ENCODE measurements at places on chromosomes 12 and 14. TPM values are rescaled to one million over a fixed set of nuclear protein-coding genes. Genes with fewer than 3 reads are reported as not detected.

- no peak for DNase-seq
Measured at GRCh38 chr12:121796855-121797751, 3.6 kb upstream of the RHOF start.

GRCh38 chr12:93242154-93242972 is 135.4 kb upstream of the NUDT4 start:
- DNase-seq = no peak

- no peak for DNase-seq
Measured at GRCh38 chr14:93075891-93076290, 39.8 kb downstream of the ITPK1 start.

GRCh38 chr12:92539976-92540781 is 162.6 kb upstream of the PLEKHG7 start:
- DNase-seq = no peak

- no peak for DNase-seq
Measured at GRCh38 chr14:100325958-100326357, 2.8 kb downstream of the SLC25A47 start.

- no peak for DNase-seq
Measured at GRCh38 chr14:81062816-81063215, 107.4 kb downstream of the TSHR start.

DNA sequence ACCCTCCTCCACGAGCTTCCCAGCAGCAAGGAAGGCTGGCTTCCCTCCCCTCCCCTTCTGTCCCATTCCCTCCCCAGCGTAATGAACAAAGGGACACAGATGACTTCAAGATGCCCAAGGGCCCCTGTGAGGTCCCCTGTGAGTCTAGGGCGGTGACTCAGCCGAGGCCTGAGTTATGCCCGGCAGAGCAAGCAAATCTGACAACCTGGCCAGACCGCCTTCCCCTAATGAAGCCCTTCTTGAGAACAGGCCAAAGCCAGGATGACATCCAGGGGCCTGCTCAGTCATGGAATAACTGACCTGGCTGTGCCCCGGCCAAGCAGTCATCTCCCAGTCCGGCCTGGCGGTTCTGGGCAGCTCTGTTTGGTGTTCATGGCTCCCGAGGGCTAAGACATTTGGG is 89.2 kb downstream of the DICER1 start:
- no peak for DNase-seq

GRCh38 chr14:24132976-24133375 is 2.5 kb downstream of the FITM1 start:
- no peak for DNase-seq

GRCh38 chr12:26648066-26648465 is 184.9 kb downstream of the ITPR2 start:
- no peak for DNase-seq

DNA sequence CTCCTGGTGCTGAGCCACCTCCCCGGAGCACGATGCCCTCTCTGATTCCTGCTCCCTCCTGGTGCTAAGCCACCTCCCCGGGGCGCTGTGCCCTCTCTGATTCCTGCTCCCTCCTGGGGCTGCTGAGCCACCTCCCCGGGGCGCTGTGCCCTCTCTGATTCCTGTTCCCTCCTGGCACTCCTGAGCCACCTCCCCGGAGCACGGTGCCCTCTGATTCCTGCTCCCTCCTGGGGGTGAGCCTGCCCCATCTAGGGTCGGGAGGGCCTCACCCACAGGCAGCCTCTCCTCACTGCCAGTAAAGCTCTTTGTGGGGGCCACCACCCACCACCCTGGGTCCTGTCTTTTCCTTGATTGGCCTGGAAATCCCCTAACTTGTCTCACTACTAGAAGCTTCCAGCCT is 327.6 kb upstream of the SFSWAP start:
- DNase-seq = no peak

GRCh38 chr12:59675461-59675860 is 79.6 kb downstream of the SLC16A7 start:
- no peak for DNase-seq

DNA sequence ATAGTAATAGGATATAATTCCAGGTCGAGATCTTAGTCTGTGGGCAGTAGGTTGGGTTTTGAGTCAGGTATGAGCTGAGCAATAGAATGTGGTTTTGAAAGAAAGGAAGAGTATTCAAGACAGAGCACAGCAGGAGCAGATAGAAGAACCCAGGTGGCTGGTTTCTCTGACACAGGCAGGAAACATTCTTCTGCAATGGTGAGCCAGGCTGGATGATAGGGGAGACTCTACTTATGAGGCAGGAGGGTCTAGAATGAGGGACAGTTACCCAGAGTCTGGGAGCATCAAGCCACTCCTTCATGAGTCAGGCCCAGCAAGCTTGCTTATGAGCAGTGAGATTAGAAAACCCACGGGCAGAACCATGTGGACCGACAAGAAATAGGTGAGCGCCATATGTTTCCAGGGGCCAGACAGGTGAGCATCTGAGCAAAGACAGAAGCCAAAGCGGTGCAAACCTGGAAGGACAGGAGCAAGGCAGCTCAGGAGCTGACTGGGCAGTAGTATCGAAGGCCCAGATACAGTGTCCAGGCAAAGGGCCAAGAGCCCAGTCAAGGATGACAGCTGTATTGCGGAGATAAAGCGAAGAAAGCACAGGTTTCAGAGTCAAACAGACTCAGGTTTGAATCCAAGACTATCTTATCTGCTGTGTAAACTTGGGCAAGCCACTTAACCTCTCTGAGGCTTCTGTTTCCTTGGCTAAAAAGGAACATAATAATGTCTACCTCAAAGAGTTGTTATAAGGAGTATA is 22.5 kb upstream of the PCNX1 start:
- no peak for DNase-seq

DNA sequence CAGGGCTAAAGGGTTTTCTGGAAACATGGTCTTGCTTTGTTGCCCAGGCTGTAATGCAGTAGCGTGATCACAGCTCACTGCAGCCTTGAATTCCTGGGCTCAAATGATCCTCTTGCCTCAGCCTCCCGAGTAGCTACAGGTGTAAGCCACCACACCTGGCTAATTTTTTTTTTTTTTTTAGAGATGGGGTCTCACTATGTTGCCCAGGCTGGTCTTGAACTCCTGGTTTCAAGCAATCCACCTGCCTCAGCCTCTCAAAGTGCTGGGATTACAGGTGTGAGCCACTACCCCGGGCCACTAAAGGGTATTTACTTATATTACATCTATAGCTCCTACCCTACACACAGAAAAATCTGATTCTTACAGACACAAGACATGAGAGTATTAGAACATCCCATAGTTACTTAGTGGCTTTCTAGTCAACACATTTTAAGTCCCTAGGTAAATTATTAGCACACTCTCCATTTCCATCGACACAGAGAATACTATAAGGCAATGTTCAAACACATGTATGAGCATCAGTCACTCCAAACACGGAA is 6.2 kb upstream of the DCAF11 start:
- DNase-seq = no peak

- no peak for DNase-seq
Measured at GRCh38 chr12:18246066-18246465, 15.3 kb upstream of the PIK3C2G start.

GRCh38 chr12:93743229-93743998 is 66.2 kb downstream of the CRADD start:
- DNase-seq = no peak

The TAS2R30 gene
- 0.74 TPM for total RNA-seq

The SLCO1B1 gene
- not detected for total RNA-seq

The OTX2 gene
- total RNA-seq = not detected

The SLC17A8 gene
- total RNA-seq = not detected

The SPRYD4 gene
- total RNA-seq = 3.7 TPM

The GRIP1 gene
- total RNA-seq = 9.2 TPM

The KRT6C gene
- not detected for total RNA-seq

The KRT1 gene
- total RNA-seq = not detected

The C12orf56 gene
- 2.8 TPM for total RNA-seq

The SYT1 gene
- 3.0 TPM for total RNA-seq

The ZBTB42 gene
- 16.5 TPM for total RNA-seq

The ETV6 gene
- 17.2 TPM for total RNA-seq

The MMP19 gene
- total RNA-seq = 0.05 TPM

The MCRS1 gene
- 88.6 TPM for total RNA-seq

The MDP1 gene
- total RNA-seq = 8.9 TPM
